ENCODE measurements at places on chromosomes 16 and 17.
A peak's percentile ranks its signal among the peaks of the same experiment; 100 is the strongest.

- no peak for DNase-seq
Observed at GRCh38 chr16:48126801-48127644, 28.8 kb downstream of the ABCC12 start.

- DNase-seq, result peak; percentile 92
Observed at GRCh38 chr17:4599505-4600281, 15.4 kb downstream of the SMTNL2 start.

DNA sequence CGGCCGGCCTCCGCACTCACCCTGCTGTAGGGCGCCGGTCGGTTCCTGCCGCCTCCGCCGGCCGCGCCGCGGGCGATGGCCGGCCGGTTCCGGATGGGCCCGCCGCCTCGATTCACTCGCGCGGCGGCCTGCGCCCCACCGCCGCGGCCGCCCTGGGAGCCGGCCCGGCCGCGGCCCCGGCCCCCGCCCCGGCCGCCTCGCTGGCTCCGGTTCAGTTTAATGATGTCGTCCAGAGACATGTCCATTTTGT, 158 bp downstream of the ALYREF start:
- DNase-seq, result no peak

DNA sequence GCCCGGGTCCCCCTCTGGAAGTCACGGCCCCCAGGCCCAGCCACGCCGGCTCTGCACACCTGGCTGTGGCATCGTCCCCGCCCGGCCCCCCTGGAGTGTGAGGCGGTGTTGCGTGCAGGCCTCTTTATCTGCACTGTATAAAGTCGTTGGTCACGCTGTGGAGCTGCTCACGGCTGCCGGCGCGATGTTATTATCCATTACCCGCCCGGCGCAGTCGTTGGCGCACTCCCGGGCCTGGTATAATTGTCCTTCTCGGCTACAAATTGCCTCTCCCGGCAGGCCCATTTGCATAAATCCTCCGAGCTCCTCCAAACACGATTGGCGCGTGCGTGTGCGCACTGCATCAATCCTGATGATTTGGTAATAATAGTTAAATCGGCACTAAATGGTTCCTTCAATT, 57.8 kb downstream of the BAHCC1 start:
- no peak for DNase-seq

- DNase-seq, result no peak
Observed at GRCh38 chr17:72600934-72601333, 480.1 kb downstream of the SOX9 start.

DNA sequence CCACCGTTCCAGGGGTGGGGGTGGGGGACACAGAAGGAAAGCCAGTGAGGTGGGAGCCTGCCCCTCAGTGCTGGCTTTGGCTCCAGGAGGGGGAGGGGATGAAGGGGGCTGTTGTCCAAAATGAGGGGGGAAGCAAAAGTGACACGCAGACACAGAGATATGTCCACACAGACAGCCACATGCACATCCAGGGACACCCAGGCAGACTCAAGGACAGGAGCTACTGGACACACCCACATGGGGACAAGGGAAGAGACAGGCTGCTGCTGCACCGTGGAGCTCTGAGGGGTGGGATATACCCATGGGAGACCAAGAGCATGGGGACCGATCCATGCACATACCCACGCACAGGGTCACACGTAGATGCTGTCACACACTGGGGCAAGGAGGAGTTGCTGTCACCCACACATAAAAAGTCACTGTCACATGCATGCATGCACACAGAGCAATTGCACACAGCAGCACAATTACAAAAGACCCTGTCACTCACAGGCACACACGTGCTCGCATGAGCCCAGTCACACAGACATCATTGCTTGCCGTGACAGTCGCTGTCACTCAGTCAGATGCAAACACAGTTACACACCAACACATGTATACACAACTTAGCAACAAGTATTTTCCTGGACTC, 1.3 kb downstream of the THRA start:
- DNase-seq, result no peak

DNA sequence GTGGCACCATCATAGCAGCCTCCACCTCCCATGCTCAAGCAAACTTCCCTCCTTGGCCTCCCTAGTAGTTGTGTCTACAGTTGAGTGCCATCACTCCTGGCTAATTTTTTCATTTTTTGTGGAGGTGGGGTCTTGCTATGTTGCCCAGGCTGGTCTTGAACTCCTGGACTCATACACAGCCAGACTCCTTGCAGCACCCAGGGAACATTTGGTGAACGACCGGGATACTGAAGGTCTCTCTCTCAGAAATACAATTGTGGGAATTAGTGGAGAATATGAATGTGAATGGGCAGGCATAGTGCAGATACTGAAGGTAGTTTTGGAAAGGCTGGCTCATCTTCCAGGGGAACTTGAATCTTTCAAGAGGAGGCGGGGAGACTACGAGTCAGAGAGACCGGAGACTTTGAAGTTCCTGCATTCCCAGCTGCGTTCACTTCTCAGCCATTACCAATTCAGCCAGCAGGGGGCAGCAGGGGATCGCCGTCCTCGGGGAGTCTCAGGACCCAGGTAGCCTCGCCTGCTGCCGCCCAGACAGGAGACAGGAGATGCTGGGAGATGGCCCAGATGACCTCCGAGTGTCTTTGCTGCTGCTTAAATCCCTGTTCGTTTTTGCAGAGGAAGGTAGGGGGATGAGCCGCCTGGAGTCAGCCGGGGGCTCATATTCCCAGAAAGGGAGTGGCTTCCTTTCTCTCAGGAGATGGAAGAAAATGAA, 68.6 kb downstream of the HAPSTR1 start:
- DNase-seq, result peak; percentile 43

- DNase-seq, result no peak
Observed at GRCh38 chr17:2776589-2777241, 19.5 kb upstream of the RAP1GAP2 start.

GRCh38 chr17:82718986-82719685, 2.6 kb downstream of the FN3KRP start:
- no peak for DNase-seq

DNA sequence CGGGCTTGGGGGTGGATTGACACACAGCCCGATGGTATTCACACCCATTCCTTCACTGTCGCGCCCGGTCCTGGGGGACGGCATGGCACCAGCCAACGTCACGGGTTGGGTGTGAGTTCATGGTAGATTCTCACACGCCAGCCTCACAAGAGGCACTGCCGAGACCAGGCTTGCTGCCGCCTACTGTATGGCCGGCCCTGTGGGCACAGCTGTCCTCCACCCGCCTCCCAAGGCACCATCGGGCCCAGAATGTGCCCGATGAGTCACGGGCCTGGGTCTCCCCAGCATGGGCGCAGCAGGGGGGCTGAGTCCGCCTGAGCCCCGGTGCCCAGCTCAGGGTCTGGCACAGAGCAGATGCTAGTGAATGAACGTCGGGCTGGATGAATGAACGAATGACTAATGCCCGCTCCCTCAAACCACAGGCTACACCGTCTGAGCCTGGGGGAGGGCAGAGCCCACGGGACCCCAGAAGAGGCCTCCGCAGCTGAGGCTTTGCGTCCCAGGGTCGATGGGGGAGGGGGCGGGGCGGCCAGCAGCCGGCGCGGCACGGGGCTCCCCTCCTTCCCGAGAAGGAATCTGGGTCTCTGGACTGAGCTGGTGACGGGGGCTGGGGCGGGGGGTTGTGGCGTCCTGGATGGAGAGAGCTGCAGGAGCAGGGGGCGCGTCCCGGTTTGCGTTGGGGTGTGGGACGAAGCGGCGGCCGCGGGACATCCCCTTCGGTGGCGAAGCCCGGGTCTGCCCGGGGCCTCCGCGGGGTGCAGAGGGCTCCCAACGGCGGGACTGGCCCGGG, 829 bp downstream of the PITPNM3 start:
- DNase-seq, result peak; percentile 51

DNA sequence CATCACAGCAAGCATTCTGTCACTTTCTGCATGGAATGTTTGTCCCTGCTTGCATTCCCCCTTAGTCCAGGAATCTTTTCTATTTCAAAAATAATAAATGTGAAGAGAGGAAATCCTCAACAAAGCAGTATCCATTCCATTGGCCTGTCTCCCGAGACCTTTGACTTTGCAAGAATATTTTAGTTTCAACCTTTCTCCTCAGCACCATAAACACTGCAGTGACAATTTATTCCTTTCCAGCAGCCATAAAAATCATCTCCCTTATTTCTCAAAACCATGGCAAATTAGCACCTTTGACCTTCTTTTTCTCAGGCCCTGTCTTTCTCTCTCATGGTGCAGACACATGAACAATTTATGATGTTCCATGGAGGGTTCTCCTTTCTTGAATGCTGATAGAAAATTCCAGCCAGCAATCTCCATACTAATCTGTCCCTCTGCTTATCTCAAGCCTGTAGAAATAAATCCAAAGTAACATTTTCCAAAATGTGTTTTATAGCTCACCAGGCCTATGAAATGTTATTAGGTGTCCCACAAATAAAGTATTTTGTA, 352.1 kb upstream of the CCL2 start:
- no peak for DNase-seq

DNA sequence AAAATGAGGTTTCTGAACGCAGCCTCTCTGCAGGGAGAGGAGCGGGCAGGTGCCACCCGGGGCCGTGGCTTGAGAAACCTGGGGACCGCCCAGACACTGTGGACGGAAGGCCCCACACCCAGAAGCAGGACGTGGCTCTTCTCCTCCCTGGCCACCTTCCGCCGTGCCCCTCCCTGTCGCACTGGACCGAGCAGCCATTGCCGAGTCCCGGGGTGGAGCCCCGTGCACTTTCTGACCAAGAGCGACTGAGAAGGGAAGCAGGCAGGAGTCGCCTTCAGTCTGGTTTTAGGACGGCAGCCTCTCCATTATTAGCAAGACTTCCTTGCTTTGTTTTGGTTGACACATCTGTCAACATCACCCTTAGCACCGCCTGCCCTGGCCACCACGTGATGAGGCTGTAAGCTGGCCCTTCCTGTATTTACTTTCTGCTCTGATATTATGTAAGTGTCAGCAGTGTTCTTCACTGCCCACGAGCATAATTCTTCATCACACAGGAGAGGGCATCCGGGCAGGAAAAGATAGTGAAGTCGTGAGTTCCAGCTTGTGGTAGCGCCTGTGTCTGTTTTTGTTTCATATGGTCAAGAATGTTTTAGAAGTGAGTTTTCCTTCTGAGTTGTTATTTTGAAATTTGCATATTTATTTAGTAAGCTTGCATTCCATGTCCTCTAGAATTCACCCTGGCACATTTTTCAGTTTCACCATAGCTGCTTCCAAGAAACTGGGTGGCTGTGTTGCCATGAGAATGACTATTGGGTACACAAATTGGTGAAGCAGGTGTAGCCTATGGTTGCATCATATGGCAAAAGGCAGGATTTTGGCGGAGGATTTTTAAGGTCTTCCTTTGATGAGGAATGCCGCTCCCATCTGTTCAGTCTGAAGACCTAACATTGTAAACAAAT, 1.0 kb downstream of the HERPUD1 start:
- peak; percentile 78 for DNase-seq

GRCh38 chr16:56242740-56243139, 51.5 kb downstream of the GNAO1 start:
- DNase-seq, result no peak

DNA sequence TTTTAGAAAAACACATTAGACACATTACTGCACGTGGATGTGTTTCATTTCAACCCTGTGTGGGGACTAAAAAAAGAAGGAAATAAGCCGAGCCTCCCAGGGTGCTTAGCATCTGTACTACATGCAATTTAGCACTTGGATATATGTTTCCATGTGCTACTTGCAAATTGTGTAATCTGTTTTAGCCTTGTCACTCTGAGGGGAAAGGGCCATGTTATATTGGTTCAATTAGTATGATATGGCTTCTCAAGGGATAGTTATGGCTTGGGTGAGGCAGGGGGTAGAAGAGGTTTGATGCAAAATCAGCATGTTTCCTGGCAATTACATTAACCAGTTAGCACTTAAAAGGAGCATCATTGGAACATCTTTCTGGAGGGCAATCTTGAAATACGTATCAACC, 353.5 kb upstream of the GOT2 start:
- DNase-seq, result no peak

- DNase-seq, result no peak
Observed at GRCh38 chr16:80580109-80580832, 39.5 kb downstream of the DYNLRB2 start.

DNA sequence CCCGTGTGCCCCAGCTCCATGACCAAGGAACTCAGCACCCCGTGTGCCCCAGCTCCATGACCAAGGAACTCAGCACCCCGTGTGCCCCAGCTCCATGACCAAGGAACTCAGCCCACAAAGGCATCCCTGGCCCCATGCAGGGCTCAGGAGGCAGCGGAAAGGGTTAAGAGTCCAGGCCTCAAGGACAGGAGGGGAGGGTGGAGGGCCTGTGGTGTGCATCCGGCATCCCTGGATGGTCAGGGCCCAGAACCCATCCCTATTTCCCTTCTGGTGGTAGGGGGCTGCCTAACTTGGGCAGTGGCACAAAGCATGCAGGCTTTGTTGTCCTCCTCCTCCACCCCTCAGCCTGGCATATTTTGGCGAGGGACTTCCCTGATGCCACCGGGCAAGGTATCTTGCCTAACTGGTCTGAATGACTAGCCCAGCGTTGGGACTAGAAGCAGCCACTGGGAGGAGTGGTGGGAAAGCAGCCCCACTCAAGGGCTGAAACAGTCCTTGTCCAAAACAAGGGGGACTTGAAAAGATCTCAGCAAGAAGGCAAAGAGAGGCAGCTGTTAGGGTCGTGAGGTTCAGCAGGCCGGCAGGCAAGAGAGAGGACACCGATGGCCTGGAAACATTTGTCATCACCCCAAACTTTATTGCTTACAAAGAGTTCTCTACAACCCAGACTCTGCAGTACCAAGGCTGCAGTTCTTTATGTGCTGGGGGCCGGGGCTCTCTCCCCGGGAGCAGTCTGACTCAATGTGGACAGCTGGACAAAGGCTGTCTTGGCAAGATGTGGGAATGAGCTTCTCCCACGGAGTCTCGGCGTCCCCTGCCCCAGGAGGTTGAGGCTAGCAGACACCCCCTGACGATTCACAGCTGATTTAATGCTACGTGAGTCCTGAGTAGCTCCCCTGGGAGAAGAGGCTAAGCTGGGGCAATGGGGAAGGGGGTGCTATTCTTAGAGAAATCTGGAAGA, 902 bp upstream of the SPATA32 start:
- DNase-seq, result peak; percentile 58

DNA sequence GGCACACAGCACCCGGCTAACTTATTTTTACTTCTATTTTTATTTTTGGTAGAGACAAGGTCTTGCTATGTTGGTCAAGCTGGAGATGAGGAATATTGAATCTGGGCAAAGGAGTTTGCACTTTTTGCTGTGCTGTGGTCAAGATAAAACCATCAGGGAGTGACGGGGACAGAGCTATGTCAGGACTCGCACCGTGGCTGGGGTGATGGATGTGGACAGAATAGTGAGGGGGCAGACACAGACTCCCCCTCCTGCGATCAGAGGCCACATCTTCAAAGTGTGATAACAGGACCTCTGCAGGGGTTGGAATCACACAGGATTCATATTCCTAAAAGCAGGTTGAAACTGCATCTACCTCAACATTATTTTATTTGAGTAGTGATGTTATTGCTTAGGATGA, 25.6 kb downstream of the IL21R start:
- no peak for DNase-seq

- peak; percentile 79 for DNase-seq
Observed at GRCh38 chr16:17404941-17405689, 65.6 kb downstream of the XYLT1 start.

DNA sequence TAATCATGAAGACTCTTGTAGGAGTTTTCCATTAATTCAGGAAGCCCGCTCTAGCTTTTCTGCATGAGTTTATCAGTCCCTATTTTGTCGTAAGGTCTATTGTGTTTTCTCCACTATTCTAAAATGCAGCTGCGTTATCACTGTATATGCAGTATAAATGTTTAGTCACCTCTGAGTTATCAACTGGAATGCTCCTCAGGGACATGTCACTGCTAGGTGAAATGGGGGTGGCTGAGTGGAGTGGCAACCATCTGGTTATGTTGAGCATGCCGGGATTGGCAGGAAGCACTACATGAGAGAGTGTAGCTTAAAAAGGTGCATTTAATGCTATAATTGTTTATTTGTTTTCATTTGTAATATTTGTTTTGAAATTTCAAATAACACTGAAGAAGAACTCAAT, 285.2 kb upstream of the ELAC2 start:
- DNase-seq, result no peak
